ENCODE measurements at places on chromosomes 12 and 14.

GRCh38 chr12:78290606-78291345 lies 460.1 kb downstream of the NAV3 start:
- DNase-seq = peak; percentile 1

DNA sequence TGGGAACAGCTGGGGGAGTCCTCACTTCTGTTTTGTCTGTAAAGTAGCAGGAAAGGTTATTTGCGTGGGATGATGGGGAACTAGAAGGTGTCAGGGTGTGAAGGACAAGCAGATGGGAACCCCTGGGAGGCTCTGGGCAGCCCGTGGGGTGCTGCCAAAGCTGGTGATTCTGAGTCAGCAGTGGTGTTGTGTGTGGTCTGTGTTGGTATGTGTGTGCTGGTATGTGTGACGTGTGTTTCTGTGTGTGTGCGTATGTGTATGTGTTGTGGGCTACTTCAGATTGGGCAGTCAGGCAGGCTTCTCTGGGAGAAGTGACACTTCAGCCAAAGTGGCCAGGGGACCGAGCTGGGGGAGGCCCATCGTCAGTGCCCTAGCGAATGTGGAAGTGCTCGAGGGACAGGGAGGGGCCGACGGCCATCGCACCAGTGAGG lies 15.3 kb upstream of the BDKRB2 start:
- no peak for DNase-seq

DNA sequence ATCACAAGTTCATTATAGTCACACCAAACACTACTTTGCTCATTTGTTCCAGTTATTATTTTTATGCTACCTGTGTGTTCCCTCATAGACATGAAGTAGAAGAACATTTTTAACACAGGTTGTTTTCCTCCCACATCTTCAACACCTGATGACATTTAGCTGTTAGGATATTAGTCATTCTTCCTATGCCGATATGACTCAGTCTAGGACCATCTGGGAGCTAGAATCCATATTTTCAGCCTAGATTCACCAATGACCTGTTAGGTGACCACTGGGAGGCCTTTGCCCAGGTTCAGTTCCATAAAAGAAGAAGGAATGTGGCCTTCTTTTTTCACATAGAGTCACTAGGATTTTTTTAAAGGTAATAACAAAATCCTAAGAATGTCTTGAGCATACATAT lies 222.8 kb downstream of the C12orf42 start:
- no peak for DNase-seq

DNA sequence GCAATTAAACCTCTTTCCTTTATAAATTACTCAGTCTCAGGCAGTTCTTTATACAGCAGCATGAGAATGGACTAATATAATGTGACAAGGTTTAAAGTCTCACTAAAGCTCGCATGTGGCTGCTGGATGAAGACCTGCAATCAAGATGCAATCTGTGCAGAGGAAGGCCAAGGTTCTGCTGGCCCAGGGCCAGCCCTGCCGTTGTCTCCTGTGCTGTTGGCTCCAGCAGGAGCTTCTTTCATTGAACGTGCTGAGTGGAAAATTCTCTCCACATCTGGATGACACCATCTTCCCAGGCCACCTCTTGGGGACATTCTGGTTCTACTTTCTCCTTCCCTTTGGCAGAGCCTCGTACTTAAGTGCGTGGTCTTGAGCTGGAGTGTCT lies 742.2 kb downstream of the VRK1 start:
- no peak for DNase-seq

DNA sequence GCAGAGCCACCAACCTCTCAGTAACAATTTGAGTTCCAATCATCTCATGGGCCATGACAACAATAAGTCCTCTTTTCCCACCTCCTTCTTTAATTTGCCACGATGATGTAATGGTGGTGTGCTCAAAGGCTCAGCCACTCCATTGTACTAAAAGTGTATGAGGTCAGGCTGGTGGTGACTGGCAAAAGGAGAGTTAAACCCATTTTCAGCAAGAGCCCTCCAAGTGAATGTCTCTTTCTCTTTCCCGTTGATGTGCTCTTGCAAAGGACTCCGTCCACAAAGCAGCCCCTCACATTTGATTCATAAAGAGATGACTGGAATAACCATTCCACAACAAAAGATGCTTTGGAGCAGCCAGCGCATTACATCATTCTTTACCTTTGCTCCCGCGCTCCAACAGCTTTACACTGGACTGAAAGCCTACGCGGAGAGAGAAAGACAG lies 41.6 kb downstream of the DUSP16 start:
- no peak for DNase-seq

DNA sequence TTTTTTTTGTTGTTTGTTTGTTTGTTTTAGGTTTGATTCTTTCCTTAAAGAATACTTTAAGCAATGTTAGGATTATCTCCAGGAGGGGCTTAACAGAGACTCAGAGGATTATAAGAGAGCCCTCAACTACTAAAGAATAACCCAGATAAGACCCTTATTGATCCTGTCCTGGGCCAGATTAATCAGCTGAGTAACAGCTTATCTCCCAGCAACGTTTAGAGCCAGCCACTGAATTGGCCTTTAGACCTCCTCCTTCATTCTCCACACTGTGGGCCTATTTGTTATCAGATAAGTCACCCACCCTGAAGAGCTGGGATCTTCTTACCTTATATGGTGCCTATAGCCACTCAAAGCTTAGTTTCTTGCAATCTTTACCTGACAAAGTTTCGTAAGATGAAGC lies 71.1 kb downstream of the FIGNL2 start:
- no peak for DNase-seq

DNA sequence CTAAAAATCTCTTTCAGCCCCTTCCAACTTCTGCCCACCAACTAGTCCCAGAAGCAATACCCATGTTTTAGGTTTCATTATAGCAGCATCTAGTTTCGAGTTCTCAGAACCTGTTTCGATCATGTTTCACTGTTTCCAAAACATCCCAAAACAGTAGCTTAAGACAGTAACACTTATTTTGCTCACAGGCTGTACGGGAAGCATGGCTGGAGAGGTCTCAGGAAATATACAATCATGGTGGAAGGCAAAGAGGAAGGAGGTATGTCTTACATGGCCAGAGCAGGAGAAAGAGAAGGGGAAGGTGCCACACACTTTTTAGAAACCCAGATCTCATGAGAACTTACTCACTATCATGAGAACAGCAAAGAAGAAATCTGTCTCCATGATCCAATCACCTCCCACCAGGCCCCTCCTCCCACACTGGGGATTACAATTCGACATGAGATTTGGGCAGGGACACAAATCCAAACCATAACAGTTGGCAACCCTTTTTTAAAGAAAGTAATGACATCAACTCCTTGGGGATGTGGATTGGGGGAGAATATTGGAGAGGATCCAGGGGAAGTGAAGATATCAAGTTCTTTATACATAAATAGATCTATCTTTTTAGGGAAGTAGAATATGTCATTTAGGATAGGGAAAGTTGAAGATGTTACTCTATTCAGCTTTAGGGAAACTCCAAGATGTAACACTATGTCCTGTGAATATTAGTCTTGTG lies 269.9 kb upstream of the PLEKHG7 start:
- DNase-seq = no peak

- DNase-seq = no peak
Measured at GRCh38 chr12:13126494-13126893, 23.0 kb upstream of the GSG1 start.

GRCh38 chr14:23566112-23566777 lies 1.3 kb downstream of the AP1G2 start:
- no peak for DNase-seq

DNA sequence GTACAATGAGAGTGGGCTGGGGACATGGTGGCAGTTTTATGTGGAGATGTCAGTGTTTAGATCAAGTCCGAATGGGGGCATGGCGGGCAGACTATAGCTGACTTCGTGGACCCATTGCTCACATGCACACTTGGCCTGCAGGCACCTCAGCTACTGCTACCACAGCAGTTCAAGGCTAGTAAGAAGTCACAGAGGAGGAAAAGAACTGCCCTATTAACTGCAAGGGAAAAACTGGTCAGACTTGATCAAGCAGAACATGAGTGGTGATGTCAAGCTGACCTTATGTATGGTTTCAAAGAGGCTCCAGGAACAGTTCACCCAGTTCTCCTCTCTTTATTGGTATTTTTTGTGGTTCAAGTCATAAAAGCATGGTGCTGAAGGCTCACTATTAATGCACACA lies 30.2 kb upstream of the FRS2 start:
- DNase-seq = peak; percentile 31

- no peak for DNase-seq
Measured at GRCh38 chr14:90674043-90674670, 142.1 kb downstream of the TTC7B start.

GRCh38 chr12:57844709-57845477 lies 1.6 kb downstream of the CTDSP2 start:
- DNase-seq = no peak

DNA sequence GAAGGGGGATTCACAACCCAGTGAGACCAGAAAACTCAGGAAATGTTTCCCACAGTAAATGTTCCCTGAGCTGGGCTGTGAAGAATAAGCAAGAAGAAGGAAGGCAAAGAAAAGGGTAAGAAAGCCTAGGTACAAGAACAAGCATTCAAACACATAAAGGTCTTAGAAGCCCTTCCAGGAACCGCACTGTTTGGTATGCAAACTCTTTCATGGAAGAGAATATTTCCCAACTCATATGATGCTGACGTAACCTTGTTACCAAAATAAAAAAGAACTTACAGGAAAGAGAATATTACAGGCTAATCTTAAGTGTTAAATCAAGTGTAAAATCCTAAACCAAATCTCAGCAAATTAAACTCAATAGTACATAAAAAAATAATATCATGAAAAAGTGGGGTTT lies 23.6 kb downstream of the MED6 start:
- DNase-seq = no peak

GRCh38 chr12:27521066-27521465 lies 2.9 kb upstream of the PPFIBP1 start:
- DNase-seq = no peak

DNA sequence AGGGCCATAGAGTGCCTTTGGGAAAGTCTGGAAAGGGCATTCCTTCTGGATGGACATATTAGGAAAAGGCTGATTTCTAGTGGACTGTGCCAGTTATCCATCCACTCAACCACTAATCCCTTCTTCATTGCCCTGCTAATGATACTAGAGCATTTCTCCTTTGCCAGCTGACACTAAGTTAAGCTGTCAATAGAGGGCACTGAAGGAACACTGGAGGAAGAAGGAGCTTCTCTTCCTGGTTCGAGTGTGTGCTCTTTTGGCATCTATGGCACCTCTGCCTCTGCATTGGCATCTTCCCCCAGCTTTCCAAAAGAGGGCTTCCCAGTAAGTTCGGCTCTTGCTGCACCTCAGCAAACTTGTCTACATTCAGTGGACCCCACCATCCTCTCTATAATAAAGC lies 165.4 kb downstream of the DERA start:
- peak; percentile 8 for DNase-seq

- DNase-seq = no peak
Measured at GRCh38 chr12:33476058-33476457, 36.4 kb upstream of the SYT10 start.

- DNase-seq = no peak
Measured at GRCh38 chr12:2390850-2391390, 338.1 kb downstream of the CACNA1C start.

- DNase-seq = no peak
Measured at GRCh38 chr12:110088936-110089335, 35.2 kb upstream of the IFT81 start.

GRCh38 chr12:110258466-110258865 lies 22.6 kb upstream of the ATP2A2 start:
- DNase-seq = no peak

GRCh38 chr14:71319666-71320065 lies 412.4 kb downstream of the PCNX1 start:
- DNase-seq = no peak

DNA sequence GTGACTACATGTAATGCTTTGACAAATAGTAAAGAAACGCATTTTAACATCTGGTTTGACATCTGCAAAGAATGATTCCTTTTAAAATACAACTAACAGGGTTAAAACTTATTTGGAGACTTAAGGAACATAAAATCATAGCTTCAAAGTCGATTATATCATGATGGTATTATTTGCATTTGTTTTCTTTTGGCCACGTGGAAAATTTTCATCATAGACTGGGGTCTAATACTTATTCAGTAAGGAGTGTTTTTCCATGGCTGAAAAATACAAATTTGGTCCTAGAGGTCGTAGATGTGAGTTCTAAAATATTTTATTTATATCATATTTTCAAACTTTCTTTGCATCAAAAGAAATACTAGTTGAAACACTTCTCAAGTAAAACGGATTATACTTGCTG lies 31.5 kb upstream of the LMNTD1 start:
- DNase-seq = no peak

DNA sequence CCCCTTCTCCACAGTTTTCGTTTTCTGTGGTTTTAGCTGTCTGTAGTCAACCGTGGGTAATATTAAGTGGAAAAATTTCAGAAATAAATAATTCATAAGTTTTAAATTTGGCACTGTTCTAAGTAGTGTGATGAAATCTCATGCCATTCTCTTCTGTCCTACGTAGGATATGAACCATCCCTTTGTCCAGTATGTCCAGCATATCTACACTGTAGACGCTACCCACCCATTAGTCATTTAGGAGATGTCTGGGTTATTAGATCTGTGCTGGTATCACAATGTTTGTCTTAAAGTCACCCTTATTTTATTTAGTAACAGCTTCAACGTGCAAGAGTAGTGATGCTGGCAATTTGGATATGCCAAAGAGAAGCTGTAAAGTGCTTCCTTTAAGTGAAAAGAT lies 44.7 kb downstream of the ATF7IP start:
- no peak for DNase-seq

DNA sequence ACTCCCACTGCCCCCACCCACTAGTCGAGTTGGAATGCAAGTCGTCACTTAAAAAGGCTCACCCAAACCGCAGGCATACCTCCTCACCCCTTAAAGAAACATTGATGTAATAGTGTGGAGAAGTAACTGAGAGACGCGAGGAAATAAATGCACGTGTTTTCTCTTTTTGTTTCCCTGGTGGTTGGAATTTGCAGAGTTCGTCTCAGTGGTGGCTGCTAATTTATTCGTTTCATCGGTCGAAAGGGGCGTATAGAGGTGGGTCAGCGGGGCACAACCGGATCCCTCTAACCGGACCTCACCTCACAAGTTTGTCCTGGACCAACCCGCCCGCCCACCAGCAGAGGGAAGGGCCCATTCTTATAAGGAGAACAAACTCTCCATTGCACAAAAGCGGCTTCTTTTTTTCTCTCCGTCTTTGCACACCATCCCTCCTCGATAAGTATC lies 5.0 kb upstream of the NPAS3 start:
- no peak for DNase-seq

DNA sequence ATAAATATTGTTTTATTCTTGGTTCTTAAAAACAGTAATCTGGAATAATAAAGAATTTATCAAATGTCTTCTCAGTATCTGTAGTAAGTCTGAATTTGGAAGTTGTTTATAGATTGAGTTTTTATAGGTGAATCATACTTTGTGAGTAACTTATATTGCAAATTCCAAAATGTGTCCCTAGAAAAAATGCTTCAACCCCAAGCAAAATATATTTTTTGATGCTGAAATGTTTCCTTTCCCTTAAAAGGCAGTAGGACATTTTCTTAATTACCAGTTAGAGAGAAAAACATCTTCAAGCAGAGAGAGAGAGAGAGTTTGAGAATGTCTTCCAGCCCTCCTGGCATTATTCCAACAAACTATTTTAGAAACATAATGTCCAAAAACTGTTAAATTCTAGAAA lies 37.9 kb downstream of the PELI2 start:
- no peak for DNase-seq
